ENCODE measurements at places on chromosomes 3 and 15.

- DNase-seq: no peak
These were observed 190.1 kb downstream of the PDE8A start for GRCh38 chr15:85171736-85172135.

DNA sequence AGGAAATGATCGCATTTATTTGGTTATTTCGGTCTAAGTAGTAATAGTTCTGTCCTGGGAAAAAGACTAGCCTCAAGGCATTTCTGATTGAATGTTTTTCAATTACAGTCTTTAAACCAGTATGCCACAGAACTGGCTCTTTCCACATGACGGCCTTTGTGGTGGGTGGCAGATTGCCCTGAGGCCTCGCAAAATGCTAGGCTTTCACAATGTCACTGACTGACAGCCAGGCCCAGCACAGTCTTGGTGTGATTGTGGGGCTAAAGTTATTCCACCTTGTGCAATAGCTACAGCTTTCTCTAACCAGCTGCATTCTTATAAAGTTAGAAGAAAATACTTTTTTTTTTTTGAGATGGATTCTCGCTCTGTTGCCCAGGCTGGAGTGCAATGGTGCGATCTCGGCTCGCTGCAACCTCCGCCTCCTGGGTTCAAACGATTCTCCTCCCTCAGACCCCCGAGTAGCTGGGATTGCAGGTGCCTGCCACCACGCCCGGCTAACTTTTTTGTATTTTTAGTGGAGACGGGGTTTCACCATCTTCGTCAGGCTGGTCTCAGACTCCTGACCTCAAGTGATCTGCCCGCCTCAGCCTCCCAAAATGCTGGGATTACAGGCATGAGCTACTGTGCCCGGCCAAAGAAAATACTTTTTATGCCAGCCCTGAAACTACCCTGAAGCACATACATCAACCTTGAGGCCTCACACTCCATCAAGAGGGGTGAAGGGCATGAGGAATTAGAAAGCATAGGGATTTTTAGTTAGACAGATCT lies 2.5 kb upstream of the ADIPOQ start:
- no peak for DNase-seq

GRCh38 chr3:11226042-11226370 lies 46.2 kb upstream of the ATG7 start:
- no peak for DNase-seq

GRCh38 chr3:161177991-161178390 lies 43.1 kb upstream of the NMD3 start:
- no peak for DNase-seq

- DNase-seq: no peak
These were observed 1.6 kb downstream of the SKOR1 start for GRCh38 chr15:67826717-67827561.

- no peak for DNase-seq
These were observed 26.1 kb upstream of the TM4SF4 start for GRCh38 chr3:149448331-149448831.

- peak; percentile 67 for DNase-seq
These were observed 175.1 kb upstream of the ATP11B start for GRCh38 chr3:182618085-182618732.

GRCh38 chr3:31241533-31241932 lies 291.2 kb upstream of the STT3B start:
- DNase-seq: no peak

- DNase-seq: no peak
These were observed 13.0 kb upstream of the SEC62 start for GRCh38 chr3:169953462-169954141.

- DNase-seq: no peak
These were observed 394.1 kb upstream of the NECTIN3 start for GRCh38 chr3:110677506-110677905.

DNA sequence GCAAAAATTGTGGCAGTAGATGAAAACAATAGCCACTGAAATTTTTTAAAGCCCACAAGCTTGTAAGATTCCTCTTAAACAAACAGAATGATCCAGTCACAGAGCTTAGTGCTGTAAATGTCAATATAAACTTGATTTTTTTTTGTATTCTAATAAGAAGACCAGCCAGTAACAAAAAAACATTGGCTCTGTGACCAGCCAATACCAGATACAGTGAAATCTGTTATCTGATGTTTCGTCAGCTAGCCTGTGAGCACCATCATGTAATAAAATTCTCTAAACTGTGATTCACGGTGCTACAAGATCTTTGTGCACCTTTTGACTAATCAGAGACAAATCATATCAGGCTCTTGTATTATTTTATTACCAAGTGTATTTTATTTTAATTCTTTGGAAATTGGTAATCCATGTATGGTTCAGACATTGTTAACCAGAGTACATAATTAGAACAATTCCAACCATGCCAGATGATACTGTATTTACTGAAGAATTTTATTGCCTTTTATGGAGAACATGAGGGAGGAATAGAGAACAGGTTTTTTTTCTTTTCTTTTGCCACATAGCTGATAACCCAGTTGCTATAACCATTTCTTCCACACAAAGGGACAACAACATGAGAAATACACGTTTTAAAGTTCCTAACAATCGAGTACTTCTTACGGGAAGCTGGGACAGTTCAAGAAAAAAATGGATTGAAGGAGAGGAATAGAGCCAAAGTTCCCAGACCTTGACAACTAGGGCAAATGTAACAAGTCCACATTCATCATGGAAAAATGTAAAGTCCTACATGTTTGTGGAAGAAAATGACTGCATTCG lies 71.9 kb downstream of the FILIP1L start:
- DNase-seq: no peak

DNA sequence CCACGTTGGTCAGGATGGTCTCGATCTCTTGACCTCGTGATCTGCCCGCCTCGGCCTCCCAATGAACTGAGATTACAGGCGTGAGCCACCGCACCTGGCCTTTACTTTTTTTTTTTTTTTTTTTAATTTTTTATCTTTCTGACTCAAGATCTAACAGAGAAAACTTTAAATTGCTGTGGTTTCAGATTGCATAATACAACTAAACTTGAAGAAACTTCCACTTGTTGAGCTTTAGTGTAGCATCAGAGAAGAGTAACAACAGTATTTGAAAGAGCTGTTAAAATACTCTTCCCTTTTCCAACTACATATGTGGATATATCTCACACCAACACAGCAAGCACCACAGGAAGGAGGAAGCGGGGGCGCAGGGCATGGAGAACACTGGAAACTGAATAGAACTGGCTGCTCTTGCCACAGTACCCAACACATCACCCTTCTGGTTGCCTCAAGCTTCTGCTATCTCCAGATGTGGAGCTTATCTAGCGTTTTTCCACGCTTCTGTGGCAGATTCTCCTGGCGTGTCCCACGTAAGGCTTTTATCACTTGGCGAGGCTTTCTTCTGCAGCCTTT lies 45.4 kb downstream of the MAP6D1 start:
- no peak for DNase-seq

DNA sequence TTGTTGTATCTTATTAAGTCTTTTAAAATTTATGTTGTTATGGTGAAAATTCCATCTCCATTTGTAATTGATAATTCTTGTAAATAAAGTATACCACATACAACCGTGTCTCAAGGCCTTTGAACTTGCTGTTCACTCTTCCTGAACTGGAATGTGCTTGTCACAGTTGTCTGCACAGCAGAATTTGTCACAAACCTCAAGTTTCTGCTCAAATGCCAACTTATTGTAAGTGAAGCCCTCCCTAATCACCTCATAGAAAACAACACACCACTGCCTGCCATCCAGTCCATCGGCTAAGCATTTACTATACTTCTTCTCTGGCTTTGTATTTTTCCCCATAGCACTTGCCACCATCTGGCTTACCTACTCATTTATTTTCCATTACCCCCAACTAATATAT lies 192.3 kb downstream of the THRB start:
- DNase-seq: no peak

DNA sequence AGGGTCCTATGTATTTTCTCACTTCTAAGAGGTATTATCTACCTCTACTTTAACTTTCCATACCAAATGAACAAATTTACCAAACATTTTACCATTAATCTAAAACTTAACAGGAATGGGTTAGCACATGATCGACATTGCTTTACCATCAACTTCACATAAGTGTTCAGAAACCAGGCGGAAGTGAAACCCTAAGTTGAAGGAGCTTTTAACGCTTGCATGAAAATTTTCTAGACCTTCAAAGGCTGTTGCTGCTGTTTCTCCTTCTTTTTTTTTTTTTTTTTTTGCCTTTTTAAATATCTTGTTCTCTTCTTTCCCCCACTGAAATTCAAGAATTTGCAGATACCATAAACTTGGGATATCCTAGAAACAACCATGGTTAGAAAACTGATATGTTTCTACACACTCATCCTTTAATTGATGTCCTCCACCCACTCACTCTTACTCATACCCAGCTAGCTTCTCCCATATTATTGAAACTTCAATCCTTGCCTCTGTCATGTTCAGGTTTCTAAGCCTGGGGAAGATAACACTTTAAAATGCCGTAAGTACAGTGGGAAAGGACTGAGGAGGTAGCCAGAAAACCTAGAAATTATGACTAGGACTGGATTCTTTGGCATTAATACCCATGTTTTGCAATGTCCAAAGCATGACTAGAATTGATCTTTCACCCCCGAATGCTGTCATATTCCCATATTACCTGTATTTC lies 24.7 kb downstream of the MYO5A start:
- DNase-seq: no peak

- DNase-seq: no peak
These were observed 18.1 kb downstream of the ANXA2 start for GRCh38 chr15:60379525-60380274.

DNA sequence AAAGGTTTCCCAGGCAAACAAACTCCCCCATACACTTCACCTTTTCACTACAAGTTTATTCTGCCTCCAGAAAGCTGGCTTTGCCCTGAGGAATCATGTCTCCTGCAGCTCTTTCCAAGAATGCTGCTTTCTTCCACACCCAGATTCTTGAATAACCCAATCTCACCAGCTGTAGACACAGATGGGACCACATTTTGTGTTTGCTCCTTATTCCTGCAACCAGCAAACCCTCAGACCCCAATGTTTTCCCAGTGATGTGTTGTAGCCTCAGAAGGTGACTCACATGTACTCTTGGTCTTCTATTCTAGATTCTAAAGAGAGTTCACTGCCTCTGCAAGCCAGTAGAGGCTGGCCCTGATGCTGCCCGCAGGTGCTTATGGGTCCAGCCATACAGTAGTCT lies 23.6 kb upstream of the TRIM59 start:
- no peak for DNase-seq

GRCh38 chr3:127168271-127168670 lies 24.7 kb upstream of the PRR23E start:
- DNase-seq: no peak

- no peak for DNase-seq
These were observed 17.9 kb downstream of the FBLN2 start for GRCh38 chr3:13566769-13567310.

- peak; percentile 26 for DNase-seq
These were observed at the start of gene CMTM7 for GRCh38 chr3:32391643-32392535. Gene CMTM7, plus strand, starts transcription at chr3:32391853. Its CDS starts 54 bp downstream, at chr3:32391907.

- DNase-seq: no peak
These were observed 70.8 kb downstream of the SEC22A start for GRCh38 chr3:123272547-123272946.

GRCh38 chr3:52428151-52429005 lies 16.5 kb downstream of the SEMA3G start:
- DNase-seq: peak; percentile 71

DNA sequence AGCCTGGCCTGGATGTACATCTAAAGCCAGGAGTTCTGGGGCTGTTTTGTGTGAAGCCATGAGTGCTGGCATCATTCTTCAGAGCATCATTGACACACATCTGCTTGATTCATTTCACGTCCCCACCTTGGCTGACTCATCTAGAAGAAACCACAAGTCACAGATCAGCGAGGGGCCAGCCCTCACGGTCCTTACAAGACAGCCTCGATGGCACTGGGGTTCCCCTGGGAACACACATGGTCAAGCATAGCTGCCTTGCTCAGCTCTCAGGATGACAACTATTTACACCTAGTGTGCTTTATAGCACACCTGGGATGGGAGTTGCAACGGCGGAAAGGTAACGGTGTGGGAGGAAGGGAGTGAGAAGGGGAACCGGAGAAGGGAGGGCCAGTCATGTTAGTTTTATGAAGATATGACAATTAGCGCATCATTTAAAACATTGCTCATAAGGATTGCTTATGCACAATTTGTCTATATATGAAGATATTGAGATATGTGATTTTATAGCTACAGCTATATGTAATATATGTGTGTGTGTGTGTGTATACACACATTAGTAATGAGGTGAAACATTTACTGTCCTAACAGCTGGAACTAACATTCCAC lies 227.1 kb downstream of the RPLP1 start:
- DNase-seq: no peak

DNA sequence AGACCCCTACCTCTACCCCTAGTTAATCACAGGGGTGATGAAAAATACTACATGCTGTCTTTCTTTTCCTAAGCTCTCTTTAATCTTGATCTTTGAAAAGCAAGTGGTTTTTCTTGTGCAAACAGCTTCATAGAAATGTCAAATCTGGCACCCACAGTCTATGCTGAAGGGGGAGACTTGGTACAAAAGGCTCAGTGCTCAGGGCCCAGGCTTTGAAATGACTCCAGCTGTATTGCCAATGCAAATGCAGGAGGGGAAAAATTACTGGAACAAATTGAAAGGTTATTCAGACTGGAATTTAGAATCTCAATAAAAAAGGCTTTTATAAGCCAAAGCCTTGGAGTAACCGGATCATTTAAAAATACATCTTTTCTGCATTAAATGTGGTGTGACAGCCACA lies 223.9 kb downstream of the LRTM1 start:
- DNase-seq: no peak

DNA sequence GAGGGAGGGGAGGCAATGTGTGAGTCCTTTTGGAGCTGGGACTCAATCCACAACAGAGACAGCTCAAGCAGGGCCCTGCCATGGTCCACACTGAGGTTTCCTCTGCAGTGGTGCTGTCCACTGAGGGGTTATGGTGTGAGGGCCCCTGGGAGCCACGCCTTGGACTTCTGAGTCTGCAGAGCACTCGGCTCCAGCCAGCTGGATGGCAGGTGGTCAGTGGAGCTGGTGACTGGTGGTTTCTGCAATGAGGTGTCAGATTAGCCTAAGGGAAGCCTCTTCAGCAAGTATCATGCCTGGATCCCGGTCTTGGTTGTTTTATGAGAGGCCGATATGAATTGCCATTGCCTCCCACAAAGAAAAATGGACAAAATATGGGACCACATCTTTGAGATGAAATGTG lies 21.7 kb downstream of the LSM3 start:
- DNase-seq: no peak

DNA sequence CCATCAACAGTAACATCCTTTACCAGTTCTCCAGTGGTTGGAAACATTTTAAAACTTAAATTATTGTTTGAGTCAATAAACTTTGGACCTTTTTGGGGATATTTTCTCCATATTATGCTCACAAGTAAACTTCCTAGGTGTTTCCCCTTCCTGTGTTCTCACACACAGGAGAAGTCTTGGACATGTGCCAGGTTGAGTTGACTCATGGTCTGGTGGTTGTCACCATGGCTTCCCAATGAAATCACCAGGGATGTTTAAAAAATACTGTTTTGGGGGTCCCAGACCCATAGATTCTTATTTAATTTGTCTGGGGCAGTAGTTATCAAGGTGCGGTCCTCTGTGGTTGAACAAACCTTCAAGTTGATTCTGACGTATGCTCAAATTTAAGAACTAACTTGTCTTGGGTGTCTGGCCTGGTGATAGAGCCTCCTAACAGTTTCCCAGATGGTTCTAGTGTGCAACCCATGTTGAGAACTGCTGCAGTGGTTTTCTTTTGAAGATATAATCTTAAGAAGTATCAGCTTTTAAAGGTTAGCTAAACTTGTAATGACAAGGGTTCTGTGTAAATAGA lies 291.8 kb downstream of the EDEM1 start:
- no peak for DNase-seq
